GM13977 (cell line): ENCODE measurements at places on chromosomes 3 and 15.

GRCh38 chr15:52261498-52262242 is 33.9 kb downstream of the MYO5C start:
- peak; percentile 85 for DNase-seq

DNA sequence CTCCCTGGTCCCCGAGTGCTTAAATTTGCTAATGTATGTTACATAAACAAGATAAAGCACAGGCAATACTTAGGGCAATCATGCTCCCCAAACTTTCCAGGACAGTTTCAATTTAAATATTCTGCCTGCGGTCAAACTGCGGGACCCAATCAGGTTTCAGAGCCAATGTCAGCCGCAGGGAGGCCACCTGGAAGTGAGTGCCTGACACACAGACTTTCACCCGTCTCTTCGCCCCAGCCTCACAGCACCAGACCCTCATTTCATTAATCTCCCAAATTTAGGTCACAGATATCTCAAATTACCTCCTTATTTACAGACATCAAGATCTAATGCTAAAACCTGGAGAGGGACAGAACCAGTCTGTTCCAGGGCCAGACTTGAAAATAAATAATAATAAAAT is 107.2 kb upstream of the ALDH1A3 start:
- DNase-seq = no peak

- no peak for DNase-seq
Measured at GRCh38 chr15:32899126-32899596, 181.4 kb downstream of the GREM1 start.

- DNase-seq = no peak
Measured at GRCh38 chr3:188303286-188303799, 149.4 kb downstream of the LPP start.

GRCh38 chr3:16482770-16483531 is 30.5 kb downstream of the RFTN1 start:
- peak; percentile 24 for DNase-seq

DNA sequence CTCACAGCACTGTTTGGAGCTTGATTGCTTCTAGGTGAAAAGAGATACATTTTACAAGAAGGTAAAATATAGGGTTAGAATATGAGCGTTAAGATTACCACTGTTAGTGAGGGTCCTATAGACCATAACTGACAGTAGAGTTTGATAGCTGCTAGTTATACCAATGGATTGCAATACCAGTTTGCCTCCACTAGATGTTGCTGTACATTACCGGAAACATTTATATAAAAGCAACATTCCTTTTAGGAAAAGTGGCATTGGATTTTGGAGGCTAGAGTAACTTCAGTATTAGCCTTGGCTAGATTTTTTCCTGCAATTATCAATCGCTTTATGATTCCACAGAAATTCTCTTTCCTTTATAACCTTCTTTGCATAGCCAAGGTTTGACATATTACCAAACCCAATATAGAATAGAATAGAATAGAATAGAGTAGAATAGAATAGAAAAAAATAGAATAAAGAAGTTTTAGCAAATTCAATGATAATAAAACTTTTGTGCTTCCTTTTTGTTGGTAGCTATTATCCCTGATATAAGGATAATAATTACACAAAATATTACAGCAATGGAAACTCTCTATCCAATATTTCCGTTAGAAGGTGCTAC is 1093.6 kb upstream of the ALCAM start:
- peak; percentile 3 for DNase-seq

DNA sequence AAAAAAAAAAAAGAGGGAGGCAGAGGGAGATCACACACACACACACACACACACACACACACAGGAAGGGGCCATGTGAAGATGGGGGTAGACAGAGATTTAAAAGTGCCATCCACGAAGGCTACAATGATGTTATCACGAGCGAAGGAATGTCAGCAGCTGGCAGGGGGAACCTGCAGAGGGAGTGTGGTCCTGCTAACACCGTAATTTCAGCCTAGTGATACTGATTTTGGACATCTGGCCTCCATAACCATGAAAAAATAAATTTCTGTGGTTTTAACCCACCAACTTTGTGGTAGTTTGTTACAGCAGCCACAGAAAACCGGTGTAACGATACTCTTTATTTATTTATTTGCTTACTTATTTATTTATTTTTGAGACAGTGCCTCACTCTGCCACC is 76.0 kb downstream of the TMCO5A start:
- no peak for DNase-seq

- DNase-seq = no peak
Measured at GRCh38 chr15:49507261-49507660, 84.2 kb downstream of the FGF7 start.

DNA sequence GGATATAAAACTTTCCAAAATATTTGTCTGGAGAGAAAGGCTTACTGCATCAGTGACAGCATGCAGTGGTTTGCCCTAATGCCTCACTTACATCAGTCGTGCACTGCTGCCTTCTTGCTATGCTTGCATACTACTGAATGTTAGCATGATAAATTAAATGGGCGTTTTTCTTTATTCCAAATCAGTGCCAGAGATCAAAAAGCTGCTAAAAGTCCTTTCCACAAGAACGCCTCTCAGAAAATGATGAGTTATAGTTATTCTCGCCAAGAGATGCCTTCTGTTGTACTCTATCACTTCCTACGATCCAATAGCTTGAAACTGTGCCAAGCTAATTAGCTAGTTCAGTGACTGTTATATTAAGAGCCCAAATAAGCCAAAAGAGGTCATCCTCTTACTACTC is 345.8 kb upstream of the ROBO2 start:
- DNase-seq = no peak

- no peak for DNase-seq
Measured at GRCh38 chr3:35950021-35950420, 310.7 kb downstream of the ARPP21 start.

GRCh38 chr15:74505837-74506514 is 35.0 kb upstream of the ARID3B start:
- no peak for DNase-seq

DNA sequence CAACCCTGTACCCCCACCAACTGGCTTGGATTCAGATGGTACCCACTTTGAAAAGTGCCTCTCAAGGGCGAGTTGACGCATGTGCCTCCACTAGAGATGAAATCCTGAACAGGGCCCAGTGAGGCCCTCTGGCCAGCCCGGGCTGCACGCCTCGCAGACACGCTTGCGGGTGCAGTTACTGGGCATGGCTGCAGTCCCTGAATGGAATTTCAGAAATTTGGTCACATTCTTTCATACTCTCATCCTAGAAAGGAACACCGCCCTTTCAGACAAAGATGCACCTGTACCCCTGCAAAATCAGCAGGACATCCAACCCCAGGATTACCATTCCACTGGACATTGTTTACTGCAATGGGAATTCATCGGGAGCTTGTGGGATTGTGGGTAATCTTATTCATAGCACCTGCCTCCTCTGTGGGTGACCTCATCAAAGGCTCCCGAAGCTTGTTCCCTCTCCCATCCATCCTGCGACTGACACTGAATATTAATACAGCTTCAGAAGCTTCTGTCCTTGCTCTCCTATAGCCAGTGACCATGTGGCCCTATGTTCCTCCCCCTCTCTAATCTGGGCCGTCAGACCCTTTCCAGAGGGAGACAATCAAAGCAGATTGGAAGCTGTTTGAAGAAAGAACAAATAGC is 42.5 kb upstream of the TPM1 start:
- DNase-seq = no peak
